Type B pancreatic cell (in vitro differentiated cells): ENCODE measurements at places on chromosomes 11 and 22.

DNA sequence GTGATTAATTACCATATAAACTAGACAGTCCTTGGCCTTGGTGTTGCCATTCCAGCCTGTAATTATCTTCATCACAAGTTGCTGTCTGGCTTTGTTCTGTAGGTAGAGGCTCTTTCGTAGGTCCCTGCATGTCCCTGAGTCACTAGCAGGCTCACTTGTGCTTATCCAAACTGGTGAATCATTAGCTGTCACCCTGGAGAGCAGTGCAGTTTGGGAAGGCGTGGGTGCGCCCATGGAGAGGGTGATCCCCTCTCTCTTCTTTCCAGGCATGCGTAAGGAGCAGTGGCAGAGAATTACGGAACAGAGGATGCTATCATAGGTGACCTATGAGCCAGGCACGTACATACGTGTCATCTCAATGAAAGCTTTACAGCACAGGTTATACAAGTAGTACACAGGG is 11.0 kb upstream of the EHF start:
- no peak overlapping the region for H3K27ac ChIP-seq
- H3K4me3 ChIP-seq: no peak overlapping the region
- H3K4me1 ChIP-seq: peaks cover 14% of the 10 kb centered on the region
- no peak for DNase-seq
- no peaks in the 10 kb centered on the region for H3K27me3 ChIP-seq

DNA sequence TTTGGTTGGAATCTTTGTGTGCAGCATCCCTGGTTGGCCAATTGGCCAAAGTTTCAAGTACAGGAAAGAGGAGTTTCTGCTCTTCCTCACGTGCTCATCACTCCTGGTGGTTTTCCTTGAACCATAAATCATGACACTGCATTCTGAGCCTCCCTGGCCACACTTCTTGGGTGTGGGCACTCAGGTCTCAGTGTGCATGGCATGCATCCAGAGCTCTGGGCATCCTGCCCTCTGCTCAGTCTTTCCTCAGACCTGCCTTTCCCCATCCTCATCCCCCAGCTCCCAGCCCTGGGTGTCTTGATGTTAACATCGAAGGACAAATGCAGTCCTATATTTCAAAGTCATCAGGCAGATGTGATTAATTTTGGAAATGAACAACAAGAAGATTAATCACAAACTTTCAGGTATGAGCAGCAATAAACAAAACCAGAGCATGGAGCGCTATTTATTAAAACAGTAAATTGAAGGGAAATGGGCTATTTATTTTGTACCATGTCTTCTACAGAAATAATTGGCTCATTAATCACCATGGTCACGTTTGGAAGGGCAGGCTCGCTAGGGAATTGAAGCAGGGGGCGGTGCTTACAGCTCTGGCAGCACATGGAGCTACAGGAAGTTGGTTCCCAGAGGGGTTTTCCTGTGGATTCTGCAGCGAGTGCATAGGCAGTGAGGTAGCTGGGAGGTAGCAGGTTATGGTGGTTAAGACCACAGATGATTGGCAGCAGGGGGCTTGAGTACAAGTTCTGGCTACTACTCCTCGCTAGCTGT is 89.6 kb downstream of the CSNK2A3 start:
- H3K27me3 ChIP-seq: peaks cover 40% of the 10 kb centered on the region
- H3K36me3 ChIP-seq: no peaks in the 10 kb centered on the region
- H3K4me1 ChIP-seq: peaks cover 18% of the 10 kb centered on the region
- H3K4me3 ChIP-seq: no peak overlapping the region

DNA sequence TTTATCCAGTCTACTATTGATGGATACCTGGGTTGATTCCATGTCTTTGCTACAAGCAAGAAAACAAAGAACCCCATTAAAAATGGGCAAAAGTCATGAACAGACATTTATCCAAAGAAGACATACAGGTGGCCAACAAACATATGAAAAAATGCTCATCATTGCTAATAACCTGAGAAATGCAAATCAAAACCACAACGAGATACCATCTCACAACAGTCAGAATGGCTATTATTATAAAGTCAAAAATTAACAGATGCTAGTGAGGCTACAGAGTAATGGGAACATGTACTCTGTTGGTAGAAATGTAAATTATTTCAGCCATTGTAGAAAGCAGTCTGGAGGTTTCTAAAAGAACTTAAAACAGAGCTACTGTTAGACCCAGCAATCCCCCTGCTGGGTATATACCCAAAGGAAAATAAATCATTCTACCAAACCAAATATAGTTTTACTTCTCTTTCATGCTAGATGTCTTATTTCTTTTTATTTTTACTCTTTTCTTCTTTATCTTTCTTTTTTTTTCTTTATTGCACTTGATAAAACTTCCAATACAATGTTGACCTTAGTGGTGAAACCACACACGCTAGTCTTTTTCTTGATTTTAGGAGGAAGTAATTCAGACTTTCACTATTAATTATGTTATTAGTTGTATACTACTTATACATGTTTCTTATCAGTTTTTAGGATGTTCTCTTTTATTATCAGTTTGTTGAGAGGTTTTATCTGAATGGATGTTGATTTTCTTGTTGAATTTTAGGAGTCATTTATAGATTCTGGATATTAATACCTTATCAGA is 14.3 kb downstream of the TRIM22 start:
- H3K27me3 ChIP-seq: no peaks in the 10 kb centered on the region
- DNase-seq: no peak

- H3K36me3 ChIP-seq: peaks cover 10% of the 10 kb centered on the region
- H3K27ac ChIP-seq: no peak overlapping the region
- H3K4me1 ChIP-seq: peaks cover 24% of the 10 kb centered on the region
- DNase-seq: no peak
- H3K27me3 ChIP-seq: no peaks in the 10 kb centered on the region
- no peak overlapping the region for H3K4me3 ChIP-seq
Observed at GRCh38 chr11:36119300-36119699, 169.9 kb downstream of the COMMD9 start.

- H3K4me1 ChIP-seq: peaks cover 11% of the 10 kb centered on the region
- H3K27me3 ChIP-seq: peaks cover 3% of the 10 kb centered on the region
- peaks cover 15% of the 10 kb centered on the region for H3K36me3 ChIP-seq
Observed at GRCh38 chr11:6682591-6682935, 577 bp downstream of the MRPL17 start.

DNA sequence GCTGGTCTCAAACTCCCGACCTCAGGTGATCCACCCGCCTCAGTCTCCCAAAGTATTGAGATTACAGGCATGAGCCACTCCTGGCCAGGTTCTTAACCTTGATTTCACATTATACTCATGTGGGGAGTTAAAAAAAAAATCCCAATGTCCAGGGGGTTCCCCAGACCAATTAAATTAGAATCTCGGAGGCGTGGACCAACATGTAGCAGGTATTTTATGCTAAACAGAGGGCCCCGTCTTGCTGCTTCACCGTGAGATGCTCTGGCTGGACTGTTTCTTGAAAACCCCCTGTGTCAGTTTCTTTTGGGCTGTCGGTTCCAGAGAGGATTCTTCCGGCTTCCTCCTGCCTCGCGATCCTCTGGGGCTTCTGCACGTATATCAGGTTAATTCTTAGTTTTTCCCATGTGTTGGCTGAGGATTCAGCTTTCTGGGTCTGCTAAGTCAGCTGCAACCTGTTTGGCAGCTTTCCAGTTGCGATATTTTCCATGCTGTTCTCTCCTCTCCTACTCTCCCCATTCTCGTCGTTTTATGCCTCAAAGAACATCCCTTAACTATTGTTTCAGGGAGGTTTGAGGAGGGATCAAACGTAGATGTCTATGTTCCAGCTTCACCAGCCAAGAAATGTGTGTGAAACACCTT is 50.6 kb upstream of the ACCSL start:
- DNase-seq: no peak
- no peak overlapping the region for H3K4me3 ChIP-seq
- H3K36me3 ChIP-seq: no peaks in the 10 kb centered on the region
- peaks cover 28% of the 10 kb centered on the region for H3K4me1 ChIP-seq

DNA sequence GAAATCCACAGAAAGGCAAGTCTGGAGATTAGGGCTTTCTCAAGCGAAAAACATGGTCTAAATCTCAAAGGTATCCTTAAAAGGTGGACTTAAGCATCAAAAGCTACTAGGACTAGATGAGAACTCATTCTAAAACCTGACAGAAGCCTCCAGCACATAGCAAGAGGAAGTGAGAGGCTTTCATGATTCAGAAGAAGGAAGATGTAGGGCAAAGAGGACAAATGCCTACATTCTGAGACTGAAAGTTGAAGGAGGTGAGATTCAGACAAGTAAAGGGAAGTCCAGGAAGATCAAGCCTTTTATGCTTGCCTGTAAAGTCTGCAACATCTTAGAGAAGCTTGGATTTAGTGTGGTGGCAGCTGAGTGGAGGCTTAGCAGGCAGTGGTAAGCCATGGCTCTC is 98.9 kb downstream of the PGR start:
- no peaks in the 10 kb centered on the region for H3K27me3 ChIP-seq
- no peaks in the 10 kb centered on the region for H3K36me3 ChIP-seq
- H3K4me3 ChIP-seq: no peak overlapping the region
- H3K4me1 ChIP-seq: no peaks in the 10 kb centered on the region
- no peak for DNase-seq
- no peak overlapping the region for H3K27ac ChIP-seq

- peaks cover 47% of the 10 kb centered on the region for H3K27me3 ChIP-seq
- H3K4me1 ChIP-seq: no peaks in the 10 kb centered on the region
- no peak overlapping the region for H3K4me3 ChIP-seq
- no peaks in the 10 kb centered on the region for H3K36me3 ChIP-seq
Observed at GRCh38 chr22:26409719-26410335, 19.2 kb upstream of the ASPHD2 start.

- H3K4me3 ChIP-seq: no peak overlapping the region
- no peaks in the 10 kb centered on the region for H3K36me3 ChIP-seq
- H3K27ac ChIP-seq: no peak overlapping the region
- H3K27me3 ChIP-seq: peaks cover 30% of the 10 kb centered on the region
- no peak for DNase-seq
Observed at GRCh38 chr22:25961699-25962098, 207.6 kb upstream of the SEZ6L start.

GRCh38 chr11:61907282-61907681 is 10.1 kb downstream of the RAB3IL1 start:
- no peak overlapping the region for H3K4me3 ChIP-seq
- H3K27ac ChIP-seq: no peak overlapping the region
- H3K36me3 ChIP-seq: no peaks in the 10 kb centered on the region
- peaks cover 14% of the 10 kb centered on the region for H3K4me1 ChIP-seq
- H3K27me3 ChIP-seq: peaks cover 3% of the 10 kb centered on the region

- no peak overlapping the region for H3K4me3 ChIP-seq
- peaks cover 19% of the 10 kb centered on the region for H3K36me3 ChIP-seq
- H3K27me3 ChIP-seq: no peaks in the 10 kb centered on the region
- peaks cover 15% of the 10 kb centered on the region for H3K4me1 ChIP-seq
- H3K27ac ChIP-seq: no peak overlapping the region
Observed at GRCh38 chr11:36631774-36632173, 33.7 kb upstream of the RAG2 start.

DNA sequence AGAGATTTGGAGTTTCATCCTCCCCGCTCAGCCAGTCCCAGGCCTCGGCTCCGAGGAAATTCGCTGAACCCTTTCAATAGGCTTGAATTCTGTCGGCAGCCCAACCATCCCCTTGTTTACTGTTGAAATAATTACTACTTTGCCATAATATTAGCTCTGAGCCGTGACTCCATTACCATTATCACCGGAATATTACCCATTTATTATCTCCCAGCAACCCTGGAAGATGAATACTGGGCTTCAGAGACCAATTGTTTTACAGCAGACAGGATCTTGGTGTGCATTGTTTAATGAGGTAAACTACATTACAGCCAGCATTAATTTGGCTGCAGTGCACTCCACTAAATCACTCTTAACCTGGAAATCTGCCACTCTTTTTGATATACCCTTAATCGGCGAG is 867.4 kb downstream of the NTM start:
- no peak for DNase-seq
- H3K4me1 ChIP-seq: peaks cover 4% of the 10 kb centered on the region
- H3K4me3 ChIP-seq: no peak overlapping the region
- H3K27me3 ChIP-seq: peaks cover 19% of the 10 kb centered on the region
- no peak overlapping the region for H3K27ac ChIP-seq

DNA sequence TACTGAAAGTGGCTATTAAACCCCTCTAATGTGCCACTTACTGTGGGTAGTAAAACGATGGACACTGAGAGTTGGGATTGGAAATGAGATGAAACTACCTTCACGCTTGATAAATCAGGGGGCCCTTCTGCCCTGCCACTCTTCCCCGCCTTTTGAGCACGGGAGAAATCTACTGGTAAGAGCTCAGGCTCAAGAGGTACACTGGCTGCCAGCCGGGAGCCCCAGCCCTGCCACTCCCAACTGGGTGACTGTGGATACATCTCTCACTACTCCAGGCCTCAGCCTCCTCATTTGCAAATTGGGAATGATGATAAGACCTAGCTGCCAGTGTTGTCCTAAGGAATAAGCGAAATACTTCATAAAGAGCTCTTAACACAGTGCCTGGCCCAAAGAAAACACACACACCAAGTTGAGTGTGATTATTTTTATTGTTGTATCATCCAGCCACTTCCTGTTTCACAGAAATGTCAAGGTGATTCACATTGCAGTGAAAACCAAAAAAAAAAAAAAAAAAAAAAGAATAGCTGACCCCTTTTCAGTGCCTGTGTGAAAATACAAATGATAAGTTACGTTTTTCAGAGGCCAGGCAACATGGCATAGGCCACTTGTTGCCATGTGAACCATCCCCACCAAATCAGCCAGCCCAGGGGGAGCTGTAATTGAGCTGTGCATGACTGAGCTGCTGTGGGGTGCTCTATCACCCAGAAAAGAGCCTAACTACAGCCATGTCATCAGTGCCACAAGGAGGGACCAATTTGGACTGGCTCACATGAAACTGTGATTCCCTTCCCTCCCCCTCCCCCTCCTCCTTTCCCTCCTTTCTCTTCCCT is 4.4 kb upstream of the ZNRD2 start:
- H3K4me1 ChIP-seq: peaks cover 25% of the 10 kb centered on the region
- H3K27ac ChIP-seq: no peak overlapping the region
- no peak overlapping the region for H3K4me3 ChIP-seq
- H3K27me3 ChIP-seq: no peaks in the 10 kb centered on the region

DNA sequence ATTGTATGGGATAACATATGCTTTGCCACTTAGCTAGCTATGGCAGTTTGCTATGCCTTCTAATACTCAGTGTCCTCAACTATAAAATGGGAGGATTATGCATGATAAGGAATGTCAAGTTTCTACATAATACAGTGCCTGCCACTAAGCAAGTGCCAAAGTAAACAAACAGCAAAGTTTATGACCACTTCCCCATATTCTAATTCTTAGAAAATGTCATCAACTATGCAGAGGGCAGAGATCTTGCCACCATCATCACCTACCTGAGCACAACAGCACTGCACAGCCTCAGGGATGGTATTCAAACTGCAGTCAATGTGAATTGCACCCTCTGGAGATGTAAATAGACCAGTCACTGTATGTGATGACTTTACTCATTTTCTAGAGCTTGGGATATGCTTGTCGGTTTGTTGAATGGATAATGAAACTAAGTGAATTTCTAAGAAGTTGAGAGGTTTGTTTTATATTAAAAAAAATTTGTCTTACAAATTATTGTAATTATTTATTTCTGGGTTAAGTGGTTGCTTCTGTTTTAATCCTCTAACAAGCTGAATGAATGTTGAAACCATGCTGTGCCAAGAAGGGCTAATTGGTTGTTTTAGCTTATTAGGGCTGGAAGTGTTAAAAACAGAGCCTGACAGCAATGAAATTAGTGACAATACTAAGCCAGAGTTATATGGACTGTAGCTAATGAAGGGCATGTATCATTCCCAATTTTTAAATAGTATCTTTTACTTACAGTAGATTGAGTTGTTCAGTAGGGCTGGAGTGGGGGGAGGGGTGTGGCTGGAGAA is 398.4 kb downstream of the CNTN5 start:
- H3K4me3 ChIP-seq: no peak overlapping the region
- peaks cover 4% of the 10 kb centered on the region for H3K27me3 ChIP-seq
- no peak for DNase-seq
- no peak overlapping the region for H3K27ac ChIP-seq
